ENCODE measurements at places on chromosomes 12 and 14.

DNA sequence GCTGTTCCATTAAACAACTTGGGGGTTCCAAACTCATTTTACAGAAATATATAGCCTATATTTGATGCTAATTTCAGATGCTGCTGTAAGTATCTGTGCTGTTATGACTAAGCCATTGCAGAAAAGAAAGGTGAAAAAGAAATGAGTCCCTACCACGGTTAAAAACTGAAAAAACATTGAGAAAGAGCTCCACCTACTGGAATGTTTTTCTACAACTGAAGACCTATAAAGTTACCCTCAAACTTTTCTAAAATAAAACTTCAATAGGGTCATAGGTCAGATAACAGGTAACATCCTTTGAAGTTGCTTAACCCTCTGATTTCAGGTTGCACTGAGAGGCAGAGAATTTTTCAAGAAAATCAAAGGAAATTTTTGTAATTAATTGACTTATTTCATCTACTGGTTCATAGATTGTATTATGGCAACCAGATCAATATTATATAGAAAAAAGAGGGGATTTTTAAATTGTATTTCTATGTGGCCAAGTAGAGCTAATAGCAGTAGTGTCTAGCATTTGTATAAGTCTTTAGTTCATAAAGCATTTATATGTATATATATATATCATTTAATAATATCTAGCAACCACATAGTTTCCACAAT lies 279.9 kb downstream of the RPS29 start:
- DNase-seq, result no peak

- no peak for DNase-seq
These were observed 300 bp upstream of the CCND2 start for GRCh38 chr12:4273273-4273651.

DNA sequence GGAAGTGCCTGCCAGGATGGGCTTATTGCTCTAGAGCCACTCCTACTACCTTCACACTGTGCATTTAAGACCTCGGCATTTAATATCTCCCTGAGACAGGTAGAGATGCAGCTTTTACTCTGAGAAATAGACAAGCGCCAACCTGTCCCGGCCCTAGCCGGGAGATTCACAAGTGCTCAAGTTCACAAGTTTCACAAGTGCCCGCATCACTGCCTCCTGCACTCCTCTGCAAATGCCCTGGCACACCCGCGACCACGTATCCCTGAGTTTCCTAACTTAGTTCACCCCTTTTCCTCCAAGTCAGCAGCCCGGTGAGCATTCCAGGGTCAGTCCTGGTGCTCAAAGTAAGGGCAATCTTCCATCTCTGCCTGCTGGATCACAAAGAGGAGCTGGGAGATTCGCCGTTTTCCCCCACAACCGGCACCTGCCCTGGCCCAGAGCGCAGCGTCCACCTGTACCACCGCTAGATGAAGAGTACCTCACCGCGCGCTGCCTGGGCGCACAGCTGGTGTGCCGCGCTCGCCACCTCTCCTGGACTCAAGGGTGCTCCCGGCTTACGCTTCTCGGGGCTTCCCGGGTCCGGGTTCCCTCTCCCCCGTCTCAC lies 5.0 kb upstream of the SLC38A4 start:
- DNase-seq, result no peak

- no peak for DNase-seq
These were observed 215.0 kb downstream of the TBX5 start for GRCh38 chr12:114190971-114191370.

- DNase-seq, result no peak
These were observed 183.1 kb downstream of the PHLDA1 start for GRCh38 chr12:75848431-75848925.

- DNase-seq, result no peak
These were observed 138.7 kb downstream of the PHLDA1 start for GRCh38 chr12:75892731-75893408.

- no peak for DNase-seq
These were observed 8.6 kb upstream of the SLC41A2 start for GRCh38 chr12:104966677-104967076.

GRCh38 chr12:53453953-53454640 lies 2.2 kb downstream of the PCBP2 start:
- DNase-seq, result no peak

DNA sequence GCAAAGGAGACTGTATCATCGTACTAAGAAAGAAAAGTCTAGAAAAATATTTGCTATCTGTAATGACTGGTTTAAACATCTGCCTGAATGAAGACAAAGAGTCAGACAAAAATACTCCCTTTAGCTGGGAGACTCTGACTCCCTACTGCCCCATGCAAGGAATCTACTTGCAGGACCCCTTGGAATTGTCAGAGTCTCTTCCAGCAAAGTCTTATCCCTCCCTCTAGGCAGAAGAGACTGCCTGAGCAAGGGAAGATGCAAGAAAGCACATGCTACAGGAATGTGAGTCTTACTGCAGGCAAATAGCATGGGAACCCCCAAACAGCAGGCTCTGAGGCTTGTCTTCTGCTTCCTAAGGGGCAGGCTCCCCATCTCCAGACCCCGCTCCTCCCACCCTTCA lies 154.0 kb downstream of the KCNA5 start:
- DNase-seq, result no peak

All from iPS DF 19.7 (cell line).